Dermis microvascular lymphatic vessel endothelial cell (primary cell): ENCODE measurements at places on chromosomes 11 and 22. TPM values are rescaled to one million over a fixed set of nuclear protein-coding genes. Genes with fewer than 3 reads are reported as not detected.
A peak's percentile ranks its signal among the peaks of the same experiment; 100 is the strongest.

- no peak for DNase-seq
These were observed 2.6 kb downstream of the PGAP2 start for GRCh38 chr11:3810951-3811350.

GRCh38 chr11:2725368-2726300 is 25.8 kb upstream of the KCNQ1OT1 start:
- DNase-seq: no peak

GRCh38 chr11:65525546-65526480 is 930 bp downstream of the SCYL1 start:
- DNase-seq: no peak

GRCh38 chr22:47195156-47195483 is 432.7 kb downstream of the TBC1D22A start:
- no peak for DNase-seq

DNA sequence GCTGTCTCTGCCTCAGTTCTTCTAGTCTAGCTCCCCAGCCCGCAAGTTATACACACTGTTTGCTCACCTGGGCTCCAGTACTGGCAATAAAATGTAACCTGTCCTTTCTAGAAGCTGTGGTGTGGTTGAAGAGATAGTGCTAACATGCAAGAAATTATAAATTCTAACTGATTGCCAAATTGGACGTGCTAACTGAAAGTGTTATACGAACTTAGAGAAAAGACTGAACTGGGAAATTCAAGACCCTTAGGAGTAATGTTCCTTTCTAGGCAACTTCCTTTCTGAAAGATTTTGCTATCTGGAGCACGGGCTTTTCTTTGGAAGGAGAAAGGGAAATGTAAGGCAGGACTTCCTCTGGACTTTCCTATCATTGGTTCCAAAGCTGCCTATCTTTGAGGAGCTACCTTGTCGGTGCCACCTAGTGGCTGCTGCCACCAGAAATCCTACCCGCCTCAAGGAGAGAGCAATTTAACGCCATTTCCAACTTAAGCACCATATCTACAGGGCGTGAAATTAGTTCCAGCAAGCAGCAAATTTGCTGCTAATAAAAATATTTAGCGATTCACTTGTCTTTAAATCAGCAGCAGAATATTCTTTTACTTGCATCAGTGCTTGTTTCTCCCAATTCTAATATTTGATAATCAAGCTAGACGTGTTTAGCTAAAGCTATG is 12.7 kb upstream of the TMEM218 start:
- peak; percentile 16 for DNase-seq

GRCh38 chr11:125322289-125322688 is 157.7 kb downstream of the PKNOX2 start:
- DNase-seq: no peak

DNA sequence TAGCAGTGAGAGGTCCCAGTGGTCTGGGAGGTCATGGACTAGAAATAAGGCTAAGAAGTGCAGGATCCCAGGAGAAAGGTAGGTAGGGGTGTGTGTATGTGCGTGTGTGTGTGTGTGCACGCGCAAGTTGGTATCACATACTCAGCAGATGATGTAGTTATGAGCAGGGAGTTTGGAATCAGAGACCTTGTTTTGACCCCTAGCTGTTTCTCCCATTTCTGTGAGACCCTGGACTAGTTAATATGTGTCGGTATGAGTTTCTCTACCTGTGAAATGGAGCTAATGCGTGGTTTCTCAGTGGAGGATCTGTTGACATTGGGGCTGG is 1.3 kb downstream of the SERPING1 start:
- no peak for DNase-seq

DNA sequence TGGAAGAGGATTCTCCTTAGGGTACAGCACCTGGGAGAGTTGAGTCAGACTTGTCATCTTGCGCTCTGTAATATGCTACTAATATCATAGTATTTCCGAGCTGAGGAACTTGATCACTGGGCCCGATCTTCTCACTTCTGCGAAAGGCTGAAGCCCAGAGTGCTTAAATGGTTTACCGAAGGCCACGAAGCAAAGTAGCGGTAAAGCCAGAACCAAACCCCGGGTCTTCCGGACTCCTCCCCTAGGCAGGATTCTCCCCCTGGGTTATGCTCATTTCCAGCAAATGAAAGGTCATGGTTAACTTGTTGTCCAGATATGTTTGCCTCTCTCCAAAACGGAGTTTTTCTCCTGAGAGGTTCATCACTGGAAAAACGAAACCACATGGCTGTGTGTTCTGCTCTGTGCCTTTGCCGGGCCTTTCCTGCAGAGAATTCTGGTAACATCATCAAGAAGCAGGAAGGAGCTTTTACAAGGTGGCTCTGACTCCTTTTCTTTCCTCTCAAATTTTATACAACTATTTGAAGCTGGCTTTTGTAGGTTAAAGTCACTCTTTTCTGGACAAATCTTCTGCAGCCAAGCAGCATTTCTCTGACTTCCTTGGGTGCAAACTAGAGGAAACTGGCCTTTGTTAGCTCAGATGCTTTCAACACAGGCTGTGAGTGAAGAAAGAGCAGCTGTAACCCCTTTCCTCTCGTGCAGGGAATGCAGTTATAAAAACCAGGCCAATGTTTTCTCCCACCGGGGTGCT is 35.5 kb downstream of the UBASH3B start:
- peak; percentile 41 for DNase-seq

DNA sequence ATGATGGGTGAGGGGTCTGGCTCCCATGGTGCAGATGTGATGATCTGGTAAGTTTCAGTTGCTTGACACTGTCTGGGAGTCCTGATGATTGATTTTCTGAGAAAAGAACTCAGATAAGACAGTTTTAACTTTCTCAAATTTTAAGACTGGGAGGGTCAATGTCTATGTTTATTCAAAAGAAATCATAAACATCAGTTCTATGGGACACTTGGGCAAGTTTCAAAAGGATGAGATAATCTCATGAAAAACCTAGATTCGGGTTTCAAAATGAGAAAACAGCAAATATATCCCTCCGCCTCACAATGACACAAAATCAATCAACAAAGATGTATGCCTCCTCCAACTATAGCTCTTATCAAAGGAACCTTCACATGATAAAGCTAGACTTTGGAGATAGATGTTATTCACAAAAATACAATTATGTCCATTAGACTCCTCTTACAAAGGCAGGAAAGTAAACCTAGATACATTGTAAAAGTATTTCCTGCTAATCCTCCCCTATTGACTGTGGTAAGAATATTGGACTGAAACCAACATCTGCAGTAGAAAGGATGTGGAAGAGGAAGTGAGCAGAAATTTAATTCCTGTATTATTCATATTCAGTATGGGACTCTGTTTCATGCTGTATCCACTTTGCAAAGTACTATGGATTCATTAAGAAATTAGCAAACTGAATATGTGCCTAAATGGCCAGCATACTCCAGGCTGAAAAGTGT is 21.6 kb downstream of the SVIP start:
- DNase-seq: peak; percentile 83

DNA sequence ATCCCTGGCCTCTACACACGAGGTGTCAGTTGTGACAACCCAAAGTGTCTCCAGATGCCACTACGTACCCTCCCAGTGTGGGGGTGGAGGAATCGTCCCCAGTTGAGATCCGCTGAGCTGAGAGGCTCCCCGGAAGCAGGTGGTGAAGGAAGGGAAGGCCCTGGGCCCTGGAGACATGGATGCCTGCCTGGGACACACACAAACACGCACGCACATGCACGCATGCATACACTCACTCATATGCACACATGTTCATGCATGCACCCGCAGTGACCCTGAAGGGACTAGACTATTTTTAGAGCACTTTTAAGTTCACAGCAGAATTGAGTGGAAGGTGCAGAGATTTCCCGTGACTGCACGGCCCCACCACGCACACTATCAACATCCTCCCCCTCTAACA is 50.9 kb downstream of the PARVB start:
- no peak for DNase-seq

DNA sequence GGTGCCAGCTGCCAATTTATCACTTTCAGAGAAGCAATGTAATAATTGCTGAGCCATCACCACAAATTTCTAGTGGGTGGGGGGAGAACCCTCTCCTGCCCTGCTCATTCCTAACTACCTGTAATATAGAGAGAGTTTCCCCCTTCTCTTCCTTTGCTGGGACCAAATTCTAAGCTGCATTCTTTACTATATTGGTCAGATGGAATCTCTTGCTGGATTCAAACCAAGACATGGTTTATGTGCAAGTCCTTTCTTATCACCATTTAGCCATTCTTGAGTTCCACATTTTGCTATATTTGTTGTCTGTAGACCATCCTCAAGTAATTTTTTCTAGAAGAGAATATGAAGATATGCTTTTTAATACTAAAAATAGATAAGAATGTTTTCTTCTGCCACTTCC is 452.1 kb downstream of the MN1 start:
- no peak for DNase-seq

DNA sequence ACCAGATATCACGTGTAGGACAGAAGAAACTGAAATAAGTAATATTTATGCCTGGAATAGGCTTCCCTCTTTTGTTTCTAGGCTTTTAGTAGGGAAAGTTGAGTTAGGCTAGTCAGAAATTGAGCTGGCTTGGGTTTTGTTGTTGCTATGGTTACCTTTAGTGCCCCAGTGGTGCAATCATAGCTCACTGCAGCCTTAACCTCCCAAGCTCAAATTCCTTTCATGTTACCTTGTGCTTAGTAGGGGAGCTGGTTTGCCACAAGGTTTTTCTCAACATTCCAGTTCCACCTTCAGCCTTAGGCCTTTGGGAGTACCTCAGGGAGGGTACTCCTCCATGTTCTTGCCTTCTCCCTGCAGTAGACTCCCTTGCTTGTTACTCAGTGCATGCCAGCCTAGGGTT is 69.1 kb upstream of the SUSD2 start:
- DNase-seq: no peak

GRCh38 chr22:38318792-38319773 is 1.9 kb upstream of the CSNK1E start:
- no peak for DNase-seq

DNA sequence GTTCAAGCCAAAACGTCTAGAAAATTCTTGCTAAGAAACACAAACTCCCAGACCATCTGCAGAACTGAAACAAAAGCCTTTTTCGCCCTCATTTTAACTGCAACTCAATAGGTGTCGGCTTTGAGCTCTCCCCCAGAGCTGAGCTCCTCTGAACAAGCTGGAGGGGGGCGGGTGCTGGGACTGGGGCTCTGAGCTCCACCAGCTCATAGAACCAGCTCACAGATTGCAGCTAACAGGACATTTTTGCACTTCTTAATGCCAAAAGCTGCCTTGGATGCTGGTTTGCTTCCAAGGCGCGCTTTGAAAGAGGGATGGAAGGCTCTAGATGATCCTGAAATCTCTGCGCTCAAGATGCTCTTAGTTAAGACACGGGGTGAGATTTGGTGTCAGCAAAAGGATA is 6.0 kb upstream of the YWHAH start:
- no peak for DNase-seq

GRCh38 chr11:34432822-34433221 is 5.9 kb upstream of the CAT start:
- no peak for DNase-seq

- DNase-seq: no peak
These were observed 231.1 kb upstream of the MPPED2 start for GRCh38 chr11:30816959-30817880.

GRCh38 chr11:86497310-86497709 is 122.6 kb downstream of the CCDC81 start:
- DNase-seq: no peak

- DNase-seq: no peak
These were observed 22.5 kb downstream of the C22orf31 start for GRCh38 chr22:29039148-29039547.

- DNase-seq: no peak
These were observed 6.9 kb upstream of the PSMC3 start for GRCh38 chr11:47433157-47433556.

DNA sequence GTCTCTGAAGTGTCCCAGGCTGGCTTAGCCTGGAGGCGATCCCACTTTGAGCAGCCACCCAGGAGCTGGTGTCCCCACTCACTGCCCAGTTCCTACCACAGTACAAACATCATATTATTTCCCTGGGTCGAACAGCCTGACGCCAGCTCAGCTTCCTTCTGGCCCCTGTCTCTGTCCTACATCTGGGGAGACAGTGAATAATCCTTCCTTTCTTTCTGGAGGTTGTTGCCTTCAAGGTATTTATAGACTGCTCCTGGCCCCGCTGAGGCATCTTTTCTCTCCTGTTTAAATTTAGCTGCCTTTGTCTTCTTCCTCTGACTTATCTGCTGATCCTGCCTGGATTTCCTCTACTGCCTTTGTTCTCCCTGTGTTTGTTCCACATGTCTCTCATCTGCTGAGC is 56.8 kb upstream of the LRRC55 start:
- DNase-seq: no peak

DNA sequence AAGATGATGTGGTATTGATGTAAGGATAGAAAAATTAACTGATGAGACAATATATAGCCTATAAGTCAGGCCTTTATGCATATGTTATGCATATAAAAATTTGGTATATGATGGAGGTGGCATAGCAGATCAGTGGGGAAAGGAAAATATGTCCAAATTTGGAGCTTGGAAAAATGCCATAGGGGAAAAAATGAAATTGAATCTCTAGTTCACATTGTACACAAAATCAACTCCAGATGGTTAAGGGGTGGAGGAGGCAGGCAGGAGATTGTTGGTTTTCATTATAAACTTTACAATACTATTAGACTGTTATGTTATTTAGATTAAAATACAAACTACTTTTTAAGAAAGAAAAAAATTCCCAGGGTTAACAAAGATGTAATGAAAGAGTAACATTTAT is 15.1 kb upstream of the CD3E start:
- no peak for DNase-seq

- DNase-seq: no peak
These were observed 1.5 kb downstream of the RPL3 start for GRCh38 chr22:39317775-39318506.

GRCh38 chr11:95108159-95108611 is 18.5 kb downstream of the ENDOD1 start:
- DNase-seq: peak; percentile 97

- DNase-seq: no peak
These were observed 4.4 kb downstream of the C11orf86 start for GRCh38 chr11:66979336-66979980.

- peak; percentile 38 for DNase-seq
These were observed 14.9 kb downstream of the TMEM258 start for GRCh38 chr11:61777234-61778090.

Gene MYBPC3
- total RNA-seq: not detected in 2 replicates

Gene MRGPRX4
- total RNA-seq: 0.51 and 2.9 TPM in 2 replicates

Gene BLID
- total RNA-seq: 0.13 and 0.39 TPM in 2 replicates

Gene C22orf42
- total RNA-seq: not detected in 2 replicates

Gene MMP12
- total RNA-seq: not detected in 2 replicates

Gene TSPAN32
- total RNA-seq: not detected in 2 replicates

Gene CPT1B
- 0.77 and 4.3 TPM in 2 replicates for total RNA-seq

Gene OR10A2
- total RNA-seq: not detected in 2 replicates

Gene ZNRF3
- 1.5 and 2.5 TPM in 2 replicates for total RNA-seq

Gene ZNF214
- total RNA-seq: 0.38 and 0.77 TPM in 2 replicates

Gene MMP13
- not detected in 2 replicates for total RNA-seq

Gene C11orf97
- not detected in 2 replicates for total RNA-seq

Gene MOV10L1
- 22.7 and 44.1 TPM in 2 replicates for total RNA-seq

Gene ANO9
- total RNA-seq: 1.4 and 2.7 TPM in 2 replicates

Gene SLC29A2
- 0.77 and 1.0 TPM in 2 replicates for total RNA-seq

Gene PARVB
- total RNA-seq: 39.2 and 77.8 TPM in 2 replicates

Gene FOLR1
- not detected in 2 replicates for total RNA-seq

Gene GPHA2
- not detected in 2 replicates for total RNA-seq

Gene GNAZ
- total RNA-seq: 0.38 and 0.51 TPM in 2 replicates
